ENCODE measurements at places on chromosomes 5 and 9.

- DNase-seq = no peak
Measured at GRCh38 chr9:4309806-4310205, 9.9 kb upstream of the GLIS3 start.

GRCh38 chr5:55634866-55635265 is 77.3 kb downstream of the SLC38A9 start:
- no peak for DNase-seq

GRCh38 chr9:4574657-4575243 is 84.5 kb downstream of the SLC1A1 start:
- no peak for DNase-seq

- DNase-seq = no peak
Measured at GRCh38 chr5:124745928-124746915, at the start of gene ZNF608. Gene ZNF608, minus strand, starts transcription at chr5:124746639. Its CDS starts 1,650 bp downstream, at chr5:124744989.

DNA sequence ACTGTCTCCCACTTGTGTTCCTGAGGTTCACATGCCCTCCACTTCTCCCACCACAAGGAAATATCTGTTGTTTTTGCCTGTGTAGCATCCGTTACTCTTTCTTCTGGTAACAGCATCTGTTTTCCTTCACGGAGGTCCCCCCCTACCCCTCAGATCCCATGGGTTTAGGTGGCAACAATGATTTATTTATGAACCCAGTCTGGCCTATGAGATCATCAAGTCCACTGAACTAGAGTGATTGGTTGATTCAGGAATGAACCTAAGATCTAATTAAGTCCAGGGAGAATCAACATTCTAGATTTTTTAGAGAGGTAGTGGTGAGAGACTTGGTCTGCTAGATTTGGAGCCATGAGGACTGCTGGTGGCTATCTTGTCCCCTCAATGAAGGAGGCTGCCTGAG is 166.8 kb downstream of the NR3C1 start:
- DNase-seq = no peak

GRCh38 chr9:121871431-121872025 is 220.1 kb downstream of the DAB2IP start:
- DNase-seq = no peak

DNA sequence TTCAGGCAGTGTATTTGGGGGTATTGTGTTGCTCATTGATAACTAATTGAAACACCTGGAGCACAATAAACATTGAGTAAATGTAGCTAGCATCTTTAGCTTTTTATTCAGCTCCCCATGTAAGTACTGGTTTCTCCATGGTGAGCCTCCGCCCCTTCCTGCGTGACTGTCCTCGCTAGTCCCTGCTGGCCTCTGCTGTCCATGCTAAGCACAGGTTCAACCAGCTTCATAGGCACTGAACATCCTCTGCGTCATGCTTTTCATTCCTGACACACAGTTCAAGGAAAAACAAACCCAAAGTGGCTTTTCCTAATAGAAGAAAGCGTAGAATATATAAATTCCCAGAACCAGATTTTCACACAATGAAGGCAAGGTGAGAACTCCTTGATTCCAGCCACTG is 27.3 kb upstream of the DAP start:
- DNase-seq = no peak

DNA sequence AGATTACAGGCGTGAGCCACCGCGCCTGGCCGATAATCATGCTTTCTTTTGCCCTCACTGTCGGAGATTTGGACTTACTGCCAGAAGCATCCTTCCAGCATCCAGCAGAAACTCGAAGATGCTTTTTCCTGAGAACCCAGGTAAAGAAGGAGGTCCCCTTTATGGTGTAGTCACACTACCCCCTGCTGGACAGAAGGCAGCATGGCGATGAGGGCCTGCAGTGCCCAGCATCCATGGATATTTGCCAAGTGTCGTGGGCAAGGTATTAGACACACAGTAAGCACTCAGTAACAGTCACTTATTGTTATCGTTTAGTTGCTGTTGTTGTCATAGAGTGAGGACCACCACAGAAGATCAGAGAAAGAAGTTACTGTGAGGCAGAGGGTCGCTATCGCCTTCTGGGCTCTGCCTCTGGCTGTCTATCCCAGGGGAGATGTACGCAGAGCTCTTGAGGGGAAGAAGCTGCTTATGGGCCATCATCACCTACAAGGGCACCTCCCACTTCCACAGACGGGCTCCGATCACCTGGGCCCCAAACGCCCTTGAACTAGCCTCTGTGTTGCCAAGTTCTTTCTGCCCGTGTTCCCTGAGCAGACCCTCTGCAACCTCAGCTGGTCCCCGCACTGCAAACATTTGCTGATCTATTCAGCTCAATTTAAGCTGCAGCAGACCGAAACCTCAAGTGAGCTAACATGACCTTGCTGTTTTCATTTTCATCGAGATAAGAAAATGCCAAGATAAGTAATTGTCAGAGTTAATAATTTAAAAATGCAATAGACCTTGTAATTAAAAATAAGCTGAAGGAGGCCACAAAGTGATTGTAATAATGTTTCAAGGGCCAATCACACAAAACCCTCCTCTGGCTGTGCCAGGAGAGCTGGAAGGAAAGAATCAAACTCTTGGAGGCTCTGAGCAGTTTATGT is 23.9 kb downstream of the C5orf15 start:
- DNase-seq = no peak

- DNase-seq = no peak
Measured at GRCh38 chr5:96260009-96260408, 173.0 kb downstream of the PCSK1 start.

GRCh38 chr5:174459832-174460448 is 264.4 kb upstream of the MSX2 start:
- no peak for DNase-seq

GRCh38 chr5:123033157-123033671 is 3.3 kb downstream of the PPIC start:
- no peak for DNase-seq

All from KG1 (cell line).